ENCODE measurements at places on chromosomes 6 and 20. TPM values are rescaled to one million over a fixed set of nuclear protein-coding genes. Genes with fewer than 3 reads are reported as not detected.

LAMA4 gene
- 568 TPM for total RNA-seq

PNPLA1 gene
- total RNA-seq, result not detected

IGF2R gene
- 191 TPM for total RNA-seq

OR2H1 gene
- not detected for total RNA-seq

PPP1R3G gene
- 1.2 TPM for total RNA-seq

HSPA1L gene
- 1.5 TPM for total RNA-seq

TREML4 gene
- not detected for total RNA-seq

CTAGE9 gene
- not detected for total RNA-seq

PDE10A gene
- total RNA-seq, result 20.0 TPM

MOXD1 gene
- total RNA-seq, result 29.5 TPM

CYP39A1 gene
- 0.44 TPM for total RNA-seq

HSPA12B gene
- 0.31 TPM for total RNA-seq

ACTL10 gene
- 2.6 TPM for total RNA-seq

LGSN gene
- 0.12 TPM for total RNA-seq
